ENCODE measurements at places on chromosomes 11 and 22. TPM values are rescaled to one million over a fixed set of nuclear protein-coding genes. Genes with fewer than 3 reads are reported as not detected.

The PYGM gene
- 1.9 TPM for total RNA-seq

The ACRV1 gene
- total RNA-seq: not detected

The ARHGEF17 gene
- 35.6 TPM for total RNA-seq

The OR51A2 gene
- total RNA-seq: not detected

The MYRF gene
- 42.2 TPM for total RNA-seq

The MRPL40 gene
- total RNA-seq: 28.1 TPM

The APOBEC3H gene
- not detected for total RNA-seq

- peak; percentile 41 for DNase-seq
Measured at GRCh38 chr22:25563761-25564319, 635 bp upstream of the GRK3 start.

DNA sequence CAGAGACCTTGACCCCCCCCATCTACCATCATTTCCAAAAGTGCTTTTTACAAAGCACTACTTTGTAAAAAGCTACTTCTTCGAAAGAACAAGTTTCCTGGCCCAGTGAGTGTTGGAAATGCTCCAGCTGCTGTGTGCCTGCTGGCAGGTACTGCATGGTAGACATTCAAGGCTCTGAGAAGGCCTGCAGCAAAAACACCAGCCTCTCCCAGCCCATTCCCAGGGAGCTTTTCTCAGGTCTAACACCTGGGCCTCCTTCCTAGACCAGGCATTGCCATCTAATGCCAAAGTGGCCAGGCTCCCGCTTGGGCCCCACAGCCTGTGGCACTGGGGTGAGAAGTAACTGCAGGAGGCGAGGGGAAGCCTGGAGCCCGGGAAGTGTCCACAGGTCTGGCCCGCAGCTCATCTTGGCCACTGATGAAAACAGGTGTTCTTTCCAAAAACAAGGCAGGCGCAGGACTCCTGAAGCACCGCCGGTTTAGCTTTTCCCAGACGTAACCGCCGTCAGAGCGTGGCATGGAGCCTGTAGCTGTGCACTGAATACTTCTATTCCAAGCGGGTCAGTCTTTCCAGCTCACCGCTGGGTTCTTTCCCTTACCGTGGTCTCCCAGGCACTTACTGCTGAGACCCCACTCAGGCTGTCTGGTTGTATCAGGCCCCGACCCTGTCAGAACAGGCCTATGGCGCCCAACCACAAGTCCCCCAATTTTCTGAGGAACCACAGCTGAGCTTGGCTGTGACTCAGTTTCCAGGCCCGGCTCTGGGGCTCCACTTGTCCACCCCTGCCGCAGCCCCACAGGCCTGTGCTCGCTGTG, 1.2 kb upstream of the TCIRG1 start:
- no peak for DNase-seq

DNA sequence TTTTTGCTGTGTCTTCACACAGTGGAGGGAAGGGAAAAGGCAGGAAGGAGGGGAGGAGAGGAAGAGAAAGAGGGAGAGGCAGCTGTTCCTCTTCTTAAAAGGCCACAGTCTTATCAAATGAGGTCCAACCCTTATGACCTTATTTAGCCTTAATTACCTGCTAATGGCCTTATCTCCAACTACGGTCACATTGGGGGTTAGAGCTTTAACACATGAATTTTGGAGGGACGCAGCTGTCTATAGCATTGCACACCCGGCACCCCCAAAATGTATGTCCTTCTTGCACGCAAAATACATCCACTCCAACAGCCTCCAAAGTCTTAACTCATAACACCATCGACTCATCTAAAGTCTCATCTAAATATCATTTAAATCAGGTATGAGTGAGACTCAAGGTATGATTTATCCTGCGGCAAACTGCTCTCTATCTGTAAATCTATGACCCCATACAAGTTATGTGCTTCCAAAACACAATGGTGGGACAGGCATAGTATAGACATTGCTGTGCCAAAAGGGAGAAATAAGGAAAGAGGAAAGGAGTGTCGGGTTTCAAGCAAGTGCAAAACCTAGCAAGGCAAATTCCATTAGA, 45.0 kb upstream of the ASPHD2 start:
- DNase-seq: no peak

DNA sequence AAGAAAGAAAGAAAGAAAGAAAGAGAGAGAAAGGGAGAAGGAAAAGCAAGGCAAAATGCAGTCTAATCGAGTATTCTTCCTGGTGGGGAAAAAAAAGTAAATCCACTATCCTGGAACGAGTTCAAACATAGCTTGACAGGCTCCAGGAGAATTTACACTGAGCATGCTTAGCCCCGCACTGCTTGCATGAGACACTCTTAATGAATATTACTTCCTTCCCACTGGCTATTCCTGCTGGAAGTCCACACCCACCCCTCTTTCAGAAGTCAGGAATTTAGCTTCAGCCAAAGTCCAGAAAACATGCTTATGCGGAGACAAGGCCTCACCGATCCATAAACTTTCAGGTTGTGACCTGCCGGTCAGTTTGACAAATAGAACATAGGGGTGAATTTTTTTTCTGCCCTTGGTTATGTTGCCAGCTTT, 251.8 kb upstream of the BLID start:
- peak; percentile 83 for DNase-seq

- peak; percentile 33 for DNase-seq
Measured at GRCh38 chr22:28172892-28173670, 254.0 kb upstream of the PITPNB start.

DNA sequence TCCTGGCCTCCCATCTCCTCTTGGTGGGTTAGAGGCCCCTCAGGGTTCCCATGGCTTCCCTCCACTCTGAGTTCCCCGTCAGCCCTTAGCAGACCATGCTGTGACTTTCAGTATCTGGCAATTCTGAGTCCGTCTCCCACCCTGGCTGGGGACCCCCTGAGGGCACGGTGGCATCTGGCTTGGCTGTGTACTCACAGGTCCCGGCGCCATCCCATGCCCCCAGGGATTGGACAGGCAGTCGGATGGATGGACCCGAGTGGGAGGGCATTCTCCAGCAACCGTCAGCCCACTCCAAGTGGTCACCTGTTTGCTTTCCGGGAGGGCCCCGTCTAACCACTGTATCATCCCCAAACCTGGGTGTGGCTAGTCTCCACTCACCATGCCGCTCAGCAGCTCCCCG, 24.0 kb upstream of the ABCC8 start:
- no peak for DNase-seq

GRCh38 chr11:33089776-33090175, 50.4 kb downstream of the TCP11L1 start:
- no peak for DNase-seq

DNA sequence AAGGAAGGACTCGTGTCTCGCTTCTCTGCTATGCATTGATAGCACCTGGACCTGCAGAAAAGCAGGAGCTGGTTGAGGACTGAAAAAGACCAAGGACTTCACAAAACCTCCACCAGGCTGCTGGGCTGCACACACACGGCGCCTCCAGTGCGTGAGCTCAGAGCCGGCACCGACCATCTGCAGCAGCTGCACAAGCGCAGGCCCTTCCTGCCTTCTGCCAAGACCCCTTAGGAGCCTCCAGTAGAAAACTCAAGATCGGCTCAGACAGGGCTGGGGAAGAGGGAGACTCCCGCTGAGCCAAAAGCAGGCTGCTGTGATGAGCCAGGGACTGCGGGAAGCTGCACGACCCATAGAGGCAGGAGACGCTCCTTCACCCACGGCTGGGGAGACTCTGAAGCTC, 70.9 kb downstream of the PHF21B start:
- DNase-seq: no peak
